A549 treated with ZK216348 at 1 μM for 4 hours (cell line): ENCODE measurements at places on chromosomes 1 and 21. TPM values are rescaled to one million over a fixed set of nuclear protein-coding genes. Genes with fewer than 3 reads are reported as not detected.

Gene S100A5
- total RNA-seq: 0.41 to 1.7 TPM (median 0.88 TPM) in 5 replicates

Gene CEPT1
- total RNA-seq: 7.9 to 15.5 TPM (median 12.8 TPM) in 5 replicates

Gene AKR7A2
- 27.4 to 54.5 TPM (median 50.7 TPM) in 5 replicates for total RNA-seq

Gene NBPF4
- 0.08 to 0.14 TPM (median 0.13 TPM) in 4 of 5 replicates, not detected in the other for total RNA-seq

Gene E2F2
- total RNA-seq: 2.1 to 3.5 TPM (median 3.2 TPM) in 5 replicates

Gene OVAAL
- total RNA-seq: 0.18 TPM in 1 of 5 replicates, not detected in the others

Gene BEST4
- 0.26 to 0.42 TPM (median 0.38 TPM) in 5 replicates for total RNA-seq

Gene MAP3K7CL
- total RNA-seq: 1.1 to 2.6 TPM (median 1.4 TPM) in 5 replicates

Gene CCDC17
- total RNA-seq: 0.19 to 0.45 TPM (median 0.28 TPM) in 5 replicates

Gene AMIGO1
- total RNA-seq: 1.1 to 1.6 TPM (median 1.1 TPM) in 5 replicates

Gene KRTAP7-1
- total RNA-seq: not detected in 5 replicates

Gene FTCD
- total RNA-seq: not detected in 5 replicates

Gene FMO2
- not detected in 5 replicates for total RNA-seq

Gene SLAMF9
- 0.19 to 0.75 TPM (median 0.39 TPM) in 4 of 5 replicates, not detected in the other for total RNA-seq

Gene RNF11
- total RNA-seq: 24.6 to 38.4 TPM (median 29.4 TPM) in 5 replicates

Gene FOXE3
- total RNA-seq: 0.07 to 0.11 TPM in 2 of 5 replicates, not detected in the others

Gene PROK1
- not detected in 5 replicates for total RNA-seq

Gene RGS16
- total RNA-seq: 0.14 to 0.33 TPM (median 0.24 TPM) in 5 replicates

Gene SPATA17
- 2.0 to 4.2 TPM (median 2.6 TPM) in 5 replicates for total RNA-seq

Gene NR0B2
- not detected in 5 replicates for total RNA-seq

Gene LHX8
- total RNA-seq: 0.81 to 1.4 TPM (median 1.2 TPM) in 5 replicates

Gene LRRN2
- 10.1 to 19.7 TPM (median 14.3 TPM) in 5 replicates for total RNA-seq

Gene RIMS3
- 0.75 to 1.3 TPM (median 1.2 TPM) in 5 replicates for total RNA-seq

Gene TRAPPC10
- total RNA-seq: 16.1 to 20.6 TPM (median 18.2 TPM) in 5 replicates

Gene SH3BGR
- 0.94 to 1.1 TPM (median 0.98 TPM) in 3 of 5 replicates, not detected in the others for total RNA-seq

Gene HAO2
- not detected in 5 replicates for total RNA-seq
